Stimulated activated CD4-positive, alpha-beta T cell treated with anti-CD3 and anti-CD28 coated beads, Interleukin-4, amount 100 ng/mL, for 4 hours (primary cell): ENCODE measurements at places on chromosomes 7 and 10.

GRCh38 chr7:44331682-44332081, 6.3 kb upstream of the CAMK2B start:
- no peak for DNase-seq

DNA sequence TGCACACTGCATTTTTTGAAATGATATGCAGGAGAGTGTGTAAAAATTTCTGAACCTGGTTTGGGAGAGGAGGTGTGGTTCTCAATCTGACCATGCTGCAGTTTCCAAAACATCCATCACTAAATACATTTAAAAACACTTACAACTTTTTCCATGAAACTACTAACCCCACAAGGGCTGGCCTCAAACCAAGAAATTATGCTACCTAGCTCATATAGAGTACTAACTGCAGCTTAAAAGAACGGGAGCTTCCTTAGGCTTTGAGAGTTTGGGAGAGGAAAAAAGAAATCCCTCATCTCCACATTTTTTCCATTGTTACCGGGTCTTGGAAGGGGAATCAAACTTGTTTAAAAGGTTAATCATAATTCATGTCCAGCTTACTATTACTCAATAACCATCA, 214.2 kb downstream of the GLI3 start:
- no peak for DNase-seq

GRCh38 chr7:136958016-136958415, 89.6 kb downstream of the CHRM2 start:
- DNase-seq = no peak

DNA sequence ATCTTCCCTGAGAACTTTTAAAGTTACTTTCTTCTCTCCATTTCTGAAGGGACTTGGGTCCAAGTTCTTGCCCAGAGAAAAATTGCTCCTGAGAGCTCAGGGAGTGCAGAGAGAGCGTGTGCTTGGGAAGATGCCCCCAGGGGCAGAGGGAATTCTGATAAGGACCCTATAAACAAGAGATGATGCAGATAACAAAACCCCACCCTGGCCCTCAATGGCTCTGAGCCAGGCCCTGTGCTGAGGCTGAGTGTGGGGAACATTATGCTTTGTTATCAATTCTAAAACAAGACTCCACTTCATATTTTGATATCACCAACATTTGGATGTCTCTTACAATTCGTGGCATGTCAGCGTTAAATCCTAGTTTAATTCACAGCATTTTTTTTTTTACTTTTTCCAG, 34.4 kb upstream of the HABP2 start:
- DNase-seq = no peak

DNA sequence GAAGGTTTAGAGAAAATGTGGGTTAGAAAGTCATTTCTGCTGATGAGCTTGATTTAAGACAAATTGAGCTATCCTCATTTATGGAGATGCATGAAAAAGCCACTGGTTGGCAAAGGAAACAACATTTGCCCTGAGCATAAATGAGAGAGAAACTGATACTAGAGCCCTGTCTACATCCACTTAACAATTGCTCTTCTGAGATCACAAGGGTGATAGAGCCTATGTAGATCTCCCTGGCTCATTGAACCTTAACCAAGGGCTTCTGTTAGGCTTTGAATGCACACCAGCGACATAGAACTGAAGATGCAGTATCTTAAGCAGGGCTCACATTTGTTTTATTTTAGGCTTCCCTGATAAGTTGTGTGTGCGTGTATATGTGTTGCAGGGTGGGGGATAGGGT, 35.0 kb downstream of the GPR141 start:
- no peak for DNase-seq

GRCh38 chr10:12036073-12036655, 6.4 kb downstream of the UPF2 start:
- DNase-seq = no peak

GRCh38 chr7:3204526-3204925, 96.5 kb upstream of the SDK1 start:
- DNase-seq = no peak

GRCh38 chr10:48603421-48604038, 1.3 kb downstream of the ARHGAP22 start:
- no peak for DNase-seq

GRCh38 chr7:146656988-146657387, 540.4 kb downstream of the CNTNAP2 start:
- no peak for DNase-seq

DNA sequence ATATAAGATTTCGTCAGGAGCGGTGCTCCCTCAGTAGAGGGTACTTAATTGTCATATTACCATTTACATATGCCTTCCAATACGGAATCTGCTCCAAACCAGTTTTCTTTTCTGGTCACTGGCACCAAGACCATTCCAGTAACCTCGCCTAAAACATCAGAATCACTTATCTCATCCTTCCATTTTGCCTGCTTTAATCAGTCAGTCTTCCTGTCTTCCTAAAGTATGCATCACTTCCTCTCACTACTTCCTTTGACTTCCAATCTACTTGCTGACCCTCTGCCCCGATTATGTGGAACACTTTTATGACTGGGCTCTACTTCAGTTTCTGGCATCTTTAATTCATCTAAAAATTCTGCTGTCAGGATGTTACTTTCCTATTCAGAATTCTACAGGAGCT, 33.5 kb downstream of the CUL2 start:
- DNase-seq = no peak

- no peak for DNase-seq
Measured at GRCh38 chr7:83921941-83922607, 272.5 kb downstream of the SEMA3A start.

GRCh38 chr10:18399158-18399557, 252.2 kb downstream of the NSUN6 start:
- no peak for DNase-seq
